Hematopoietic multipotent progenitor cell treated with erythropoietin and hydrocortisone succinate and interleukin-3 and kit ligand, for 8 days (in vitro differentiated cells): ENCODE measurements at places on chromosomes 16 and 17.

- DNase-seq = no peak
Observed at GRCh38 chr17:82750241-82750908, 1.5 kb upstream of the TBCD start.

- DNase-seq = no peak
Observed at GRCh38 chr16:910181-910580, 60.6 kb downstream of the LMF1 start.

DNA sequence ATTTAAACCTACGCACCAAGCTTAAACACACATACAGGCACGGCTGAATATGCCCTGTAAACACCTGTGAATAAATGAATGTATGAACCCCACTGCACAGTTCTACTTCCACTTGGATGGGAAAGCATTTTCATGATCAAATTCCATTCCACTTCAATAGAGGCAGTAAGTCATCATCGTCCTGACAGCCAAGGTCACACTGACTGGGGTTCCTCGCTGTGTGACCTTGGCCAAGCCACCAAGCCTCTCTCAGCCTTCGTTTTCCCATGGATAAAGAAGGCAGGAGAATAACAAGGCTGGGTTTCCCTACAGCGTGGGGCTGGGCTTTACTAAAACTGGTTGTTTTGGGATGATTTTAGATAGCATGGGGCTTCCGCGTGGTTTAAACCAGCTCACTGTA is 82.8 kb downstream of the TBC1D16 start:
- DNase-seq = no peak

- peak; percentile 86 for DNase-seq
Observed at GRCh38 chr17:17206124-17206912, at the start of gene PLD6. TSS of gene PLD6 (minus strand) at chr17:17206333. CDS start at chr17:17206286, 47 bp downstream.

- no peak for DNase-seq
Observed at GRCh38 chr17:79657861-79658810, 47.3 kb upstream of the RBFOX3 start.

GRCh38 chr16:21263640-21264570 is 14.2 kb downstream of the CRYM start:
- peak; percentile 67 for DNase-seq

GRCh38 chr17:60077672-60078519 is 825 bp downstream of the HEATR6 start:
- peak; percentile 68 for DNase-seq

GRCh38 chr17:41801374-41802271 is 10.1 kb downstream of the P3H4 start:
- peak; percentile 56 for DNase-seq
